ENCODE measurements at places on chromosomes 2 and 18.

DNA sequence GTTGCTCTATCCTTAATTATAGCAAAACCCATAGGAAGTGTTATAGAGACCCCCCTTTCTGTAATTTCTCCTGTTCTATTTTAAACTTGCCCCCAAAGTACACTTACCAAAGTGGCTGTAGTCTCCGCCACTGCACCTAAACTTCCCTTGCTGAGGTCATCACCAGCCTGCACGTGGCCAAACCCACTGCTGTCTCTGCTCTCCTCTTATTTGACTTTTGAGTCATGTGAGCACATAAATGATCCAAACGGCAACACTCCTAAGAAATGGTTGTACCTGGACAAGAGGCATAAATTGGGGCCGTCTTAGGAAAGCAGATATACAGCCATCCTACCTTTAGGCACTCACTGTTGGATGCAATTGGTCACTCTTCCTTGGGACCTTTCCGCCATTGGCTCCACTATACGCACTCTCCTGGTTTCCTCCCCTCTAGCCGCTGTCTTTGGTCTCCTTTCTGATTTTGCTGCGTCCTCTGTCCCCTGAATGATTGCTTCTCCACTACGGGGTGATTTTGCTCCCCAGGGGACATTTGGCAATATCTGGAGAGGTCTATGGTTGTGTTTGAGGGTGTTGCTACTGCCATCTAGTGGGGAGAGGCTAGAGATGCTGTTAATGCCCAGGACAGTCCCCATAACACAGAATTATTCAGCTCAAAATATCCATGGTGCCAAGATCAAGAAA lies 19.2 kb upstream of the IL36G start:
- DNase-seq, result peak; percentile 59

DNA sequence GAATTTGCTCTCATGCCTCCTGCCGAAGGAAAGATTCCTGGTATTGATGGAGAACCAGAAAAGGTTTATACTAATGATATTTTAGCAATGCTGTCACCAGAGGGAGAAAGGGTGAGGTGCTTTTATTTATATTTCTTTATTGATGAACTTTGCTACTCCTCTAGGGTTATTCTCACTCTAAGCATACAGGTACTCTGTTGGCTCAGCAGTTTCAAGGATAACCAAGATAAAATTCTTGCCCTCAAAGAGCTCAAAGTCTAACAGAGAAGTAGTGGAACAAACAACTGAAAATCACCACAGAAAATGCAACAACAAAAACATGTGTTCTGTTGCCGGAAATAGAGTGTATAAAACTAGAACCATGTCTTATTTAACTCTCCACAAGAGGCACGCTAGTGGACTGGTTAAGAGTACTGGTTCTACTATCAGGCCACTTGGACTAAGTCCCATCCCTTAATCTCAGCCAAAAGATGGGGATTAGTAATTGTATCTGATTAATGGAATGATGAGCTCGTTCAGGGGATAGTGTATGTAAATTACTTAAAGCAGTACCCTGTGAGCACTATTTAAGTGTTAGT lies 103.6 kb downstream of the DNAH6 start:
- DNase-seq, result no peak

- no peak for DNase-seq
Observed at GRCh38 chr2:61737841-61738240, 116.0 kb downstream of the FAM161A start.

DNA sequence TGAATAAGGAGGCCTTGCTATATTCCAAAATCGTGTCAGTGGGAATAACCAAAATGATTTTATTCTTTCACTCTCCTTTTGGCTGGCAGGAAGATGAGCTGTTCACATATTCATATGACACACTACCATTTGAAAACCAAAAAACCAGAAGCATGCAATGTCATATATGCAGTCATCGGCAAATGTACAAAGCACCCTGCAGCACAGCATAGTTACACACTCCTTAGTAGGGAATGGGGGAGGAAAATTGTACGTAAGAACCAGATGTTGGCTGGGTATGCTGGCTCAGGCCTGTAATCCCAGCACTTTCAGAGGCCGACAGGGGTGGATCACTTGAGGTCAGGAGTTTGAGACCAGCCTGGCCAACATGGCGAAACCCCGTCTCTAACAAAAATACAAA lies 176.6 kb downstream of the GFPT1 start:
- no peak for DNase-seq

GRCh38 chr2:54042341-54042740 lies 71.5 kb upstream of the PSME4 start:
- DNase-seq, result no peak

All from RCC 7860 (cell line).